NCI-H510A treated with DMSO at 0.1 percent for 48 hours (cell line): ENCODE measurements at places on chromosomes 12 and 14.

- no peak for DNase-seq
Observed at GRCh38 chr12:113844495-113845210, 121.5 kb downstream of the RBM19 start.

GRCh38 chr12:10688042-10688441, 14.2 kb upstream of the STYK1 start:
- DNase-seq, result no peak

DNA sequence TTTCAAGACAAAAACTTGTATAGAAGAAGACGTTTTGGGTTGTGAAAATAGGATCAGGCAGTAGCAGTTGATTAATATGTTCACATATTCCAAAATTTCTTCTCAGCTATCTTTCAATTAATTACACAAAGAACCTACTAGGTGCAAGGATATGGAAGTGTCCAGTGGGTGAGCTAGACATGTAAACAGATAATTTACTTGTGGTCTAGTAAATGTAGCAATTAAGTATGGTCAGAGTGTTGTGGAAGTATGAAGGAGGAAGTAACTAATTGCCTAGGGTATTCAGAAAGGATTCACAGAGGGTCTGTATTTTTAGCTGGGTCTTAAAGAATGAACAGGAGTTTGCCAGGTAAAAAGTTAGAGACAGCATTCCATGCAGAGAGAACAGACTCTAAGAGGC, 5.9 kb downstream of the GOLGA5 start:
- DNase-seq, result no peak

GRCh38 chr12:120928864-120929652, 24.9 kb upstream of the SPPL3 start:
- peak; percentile 85 for DNase-seq

GRCh38 chr12:93136253-93137055, 207.4 kb upstream of the EEA1 start:
- DNase-seq, result no peak

DNA sequence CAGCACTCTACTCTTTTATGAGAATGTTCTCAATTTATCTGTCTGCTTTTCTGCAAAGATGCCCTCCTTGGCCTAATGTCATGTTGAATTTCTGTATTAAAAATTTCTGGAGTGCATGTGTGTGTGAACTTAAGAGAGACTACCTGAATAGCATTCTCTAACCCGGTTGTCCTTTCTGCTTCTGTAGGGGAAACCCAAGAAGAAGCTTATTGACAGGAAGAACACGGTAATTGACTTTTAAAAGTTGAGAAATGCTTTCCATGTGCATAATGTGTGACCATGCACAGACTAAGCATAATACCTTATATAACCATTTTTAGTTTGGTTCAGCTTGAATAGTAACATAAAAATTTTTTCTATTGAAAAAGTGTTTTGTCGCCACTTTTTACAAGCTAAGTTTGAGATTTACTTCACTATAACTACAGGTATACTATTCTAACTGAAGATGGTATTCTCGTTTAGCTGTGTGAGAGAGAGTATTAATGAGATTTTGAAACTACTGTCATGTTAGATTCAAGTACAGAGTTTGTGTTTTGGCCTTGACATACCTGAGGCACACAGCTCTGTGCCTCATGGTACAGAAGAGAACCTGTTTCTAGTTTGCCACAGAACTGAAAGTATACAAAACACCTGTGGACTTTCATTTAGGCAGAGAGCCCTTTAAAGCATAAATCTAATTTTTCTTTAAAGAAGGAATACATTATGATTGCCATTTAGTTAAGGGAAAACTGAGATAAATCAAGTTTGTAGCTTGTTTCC, 96.8 kb downstream of the TTLL5 start:
- DNase-seq, result no peak

- DNase-seq, result no peak
Observed at GRCh38 chr14:104108570-104109541, 23.4 kb downstream of the ASPG start.
